Islet precursor cell (in vitro differentiated cells): ENCODE measurements at places on chromosomes 11 and 22.

DNA sequence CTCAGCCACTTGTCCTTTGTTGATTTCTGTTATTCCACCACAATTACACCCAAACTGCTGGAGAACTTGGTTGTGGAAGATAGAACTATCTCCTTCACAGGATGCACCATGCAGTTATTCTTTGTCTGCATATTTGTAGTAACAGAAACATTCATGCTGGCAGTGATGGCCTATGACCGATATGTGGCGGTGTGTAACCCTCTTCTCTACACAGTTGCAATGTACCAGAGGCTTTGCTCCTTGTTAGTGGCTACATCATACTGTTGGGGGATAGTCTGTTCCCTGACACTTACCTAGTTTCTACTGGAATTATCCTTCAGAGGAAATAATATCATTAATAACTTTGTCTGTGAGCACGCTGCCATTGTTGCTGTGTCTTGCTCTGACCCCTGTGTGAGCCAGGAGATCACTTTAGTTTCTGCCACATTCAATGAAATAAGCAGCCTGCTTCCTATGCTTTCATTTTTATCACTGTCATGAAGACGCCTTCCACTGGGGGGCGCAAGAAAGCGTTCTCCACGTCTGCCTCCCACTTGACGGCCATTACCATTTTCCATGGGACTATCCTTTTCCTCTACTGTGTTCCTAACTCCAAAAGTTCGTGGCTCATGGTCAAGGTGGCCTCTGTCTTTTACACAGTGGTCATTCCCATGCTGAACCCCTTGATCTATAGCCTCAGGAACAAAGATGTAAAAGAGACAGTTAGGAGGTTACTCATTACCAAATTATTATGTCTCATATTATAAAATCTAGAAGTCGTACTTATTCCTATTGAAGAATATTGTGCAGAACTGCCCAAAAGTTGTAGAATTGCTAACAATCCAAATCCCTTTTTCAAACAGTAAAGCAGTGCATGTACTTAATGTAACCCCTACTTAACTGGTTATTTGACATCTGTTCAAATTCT is 53.2 kb downstream of the OR4C6 start:
- DNase-seq, result no peak

GRCh38 chr22:44439356-44440223 is 58.4 kb downstream of the RTL6 start:
- DNase-seq, result peak; percentile 44

DNA sequence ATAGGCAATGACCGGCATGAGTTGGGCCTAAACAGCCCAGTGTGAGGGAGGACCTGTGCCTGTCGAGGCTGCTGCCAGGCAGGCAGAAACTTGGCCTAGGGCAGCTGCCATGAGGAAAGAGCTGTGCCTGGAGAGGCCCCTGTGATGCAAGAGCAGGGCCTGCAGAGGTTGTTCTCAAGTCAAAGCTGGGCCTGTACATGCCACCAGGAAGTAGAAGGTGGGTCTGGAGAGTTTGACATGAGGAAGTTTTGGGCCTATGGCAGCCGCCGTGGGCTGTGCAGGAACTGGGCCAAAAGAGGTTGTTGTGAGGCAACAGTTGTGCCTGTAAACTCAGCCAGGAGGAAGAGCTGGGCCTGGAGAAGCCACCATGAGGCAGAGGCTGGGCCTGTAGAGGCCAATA is 43.2 kb downstream of the OR4C45 start:
- no peak for DNase-seq

DNA sequence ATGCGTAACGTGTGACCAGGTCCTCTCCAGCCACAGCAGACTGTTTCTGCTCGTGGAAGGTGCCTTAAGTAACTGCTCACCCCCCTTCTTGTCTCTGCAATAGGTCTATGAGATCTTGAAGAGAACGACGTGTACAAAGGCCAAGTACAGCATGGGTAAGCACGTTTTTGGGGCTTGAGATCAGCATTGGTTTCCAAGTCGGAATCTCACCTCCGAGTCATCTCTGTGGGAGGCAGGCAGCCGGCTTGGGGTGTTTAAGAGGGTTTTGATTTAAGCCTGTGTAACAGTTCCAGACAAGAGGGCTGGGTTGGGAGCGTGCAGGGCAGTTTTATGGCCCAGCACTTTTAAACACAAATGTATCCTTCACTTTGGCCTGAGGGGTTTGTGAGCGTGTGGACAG is 30.1 kb downstream of the ANO1 start:
- DNase-seq, result peak; percentile 80

- peak; percentile 76 for DNase-seq
Measured at GRCh38 chr11:34601085-34601444, 19.8 kb upstream of the EHF start.

DNA sequence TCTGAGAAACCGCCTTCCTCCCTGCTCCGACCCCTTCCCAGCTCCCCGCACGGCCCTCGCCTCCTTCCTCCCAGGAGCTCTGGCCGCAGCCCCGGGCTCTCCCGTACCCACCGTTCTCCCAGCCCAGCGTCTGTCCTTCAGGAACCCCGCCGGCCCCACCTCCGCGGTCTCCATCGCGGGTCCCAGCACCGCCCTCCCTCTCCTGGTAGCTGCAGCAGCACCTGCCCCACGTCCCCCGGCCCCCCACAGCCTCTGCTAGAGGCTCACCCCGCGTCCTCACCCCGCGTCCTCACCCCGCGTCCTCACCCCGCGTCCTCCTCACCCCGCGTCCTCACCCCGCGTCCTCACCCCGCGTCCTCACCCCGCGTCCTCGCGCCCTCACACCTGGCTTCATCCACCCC is 85.9 kb downstream of the WNT7B start:
- DNase-seq, result no peak

DNA sequence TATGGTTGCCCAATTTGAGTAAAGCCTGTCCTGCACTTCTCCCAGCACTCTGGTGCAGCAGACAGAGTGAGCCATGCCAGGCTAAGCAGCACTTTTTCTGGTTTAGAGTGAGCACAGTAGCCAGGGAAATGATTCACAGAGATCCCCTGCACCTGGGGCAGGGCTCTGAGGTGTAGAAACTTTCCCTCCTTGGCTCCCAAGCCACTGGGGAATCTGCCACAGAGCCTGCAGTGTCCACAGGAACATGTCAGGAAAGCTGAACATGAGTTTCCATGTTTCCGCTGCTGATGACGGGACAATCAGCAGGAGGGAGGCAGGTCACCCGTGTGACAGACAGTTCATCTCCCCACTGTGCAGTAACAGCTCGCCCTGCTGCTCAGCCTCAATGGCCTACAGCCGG is 429.9 kb upstream of the B3GAT1 start:
- no peak for DNase-seq
